Stimulated activated naive B cell treated with anti-CD40 and anti-IgM and Interleukin-4, amounts not matched to agents 10 μg/mL and 1 μg/mL and 100 μg/mL, for 72 hours (primary cell): ENCODE measurements at places on chromosomes 11 and 22.

GRCh38 chr11:119055901-119056300 is 1.1 kb downstream of the HYOU1 start:
- no peaks in the 10 kb centered on the region for H3K27me3 ChIP-seq
- peak overlapping the region; percentile 91 for H3K4me3 ChIP-seq
- peak overlapping the region; percentile 96 for H3K27ac ChIP-seq
- H3K4me1 ChIP-seq, result peaks cover 68% of the 10 kb centered on the region

DNA sequence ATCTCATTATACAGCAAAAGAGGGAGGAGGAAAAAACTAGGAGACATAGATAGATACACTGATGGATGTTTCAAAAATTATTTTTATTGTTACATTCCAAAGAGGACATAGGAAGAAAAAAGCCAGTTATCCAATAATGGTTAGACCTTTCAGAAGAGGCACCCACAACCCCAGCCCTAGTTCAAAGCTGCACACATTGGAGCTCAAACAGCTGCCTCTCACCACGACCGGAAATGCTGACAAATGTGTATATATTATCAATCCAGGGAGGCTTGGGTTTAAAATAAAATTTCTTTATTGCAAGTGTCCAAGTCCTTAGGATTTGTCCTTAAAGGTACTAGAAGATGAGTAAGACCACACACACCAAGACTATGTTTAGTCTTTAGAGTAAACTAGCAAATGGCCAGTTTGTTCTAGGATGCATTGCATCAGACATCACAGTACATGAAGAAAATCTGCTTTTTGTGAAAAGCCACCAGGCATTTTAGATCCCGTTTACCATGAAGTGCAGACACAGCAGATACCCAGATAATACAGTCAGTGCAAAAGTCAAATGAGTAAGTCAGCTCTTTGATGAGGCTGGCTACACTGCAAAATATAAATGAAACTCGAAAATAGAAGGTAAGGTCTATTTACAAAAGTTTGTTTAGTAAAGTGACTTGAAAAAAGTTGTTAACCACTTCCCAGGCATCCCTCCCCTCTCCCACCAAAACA is 4.6 kb upstream of the ASCL3 start:
- H3K4me3 ChIP-seq, result no peak overlapping the region
- H3K27me3 ChIP-seq, result no peaks in the 10 kb centered on the region

DNA sequence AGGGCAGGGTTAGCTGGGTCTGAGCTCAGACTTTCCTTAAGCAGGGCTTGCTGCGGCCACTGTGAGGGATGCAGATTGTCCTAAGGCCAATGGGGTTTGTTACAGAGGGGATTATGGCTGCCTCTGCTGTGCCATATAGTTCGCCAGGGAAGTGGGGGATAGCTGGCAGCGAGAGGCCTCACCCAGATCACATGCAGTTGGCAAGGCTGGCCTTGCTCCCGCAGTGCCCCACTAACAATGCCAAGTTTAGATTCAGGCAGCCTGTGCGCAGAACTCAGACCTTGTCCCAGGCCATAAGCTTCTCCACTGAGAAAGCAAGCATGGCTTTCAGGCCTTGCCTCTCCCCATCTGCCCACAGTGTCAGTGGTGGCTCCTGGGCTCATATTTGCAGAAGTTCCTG is 4.7 kb upstream of the APOL2 start:
- no peaks in the 10 kb centered on the region for H3K27me3 ChIP-seq
- peaks cover 9% of the 10 kb centered on the region for H3K36me3 ChIP-seq
- peaks cover 6% of the 10 kb centered on the region for H3K4me1 ChIP-seq
- no peak overlapping the region for H3K27ac ChIP-seq
- DNase-seq, result no peak

GRCh38 chr11:126645186-126645585 is 289.7 kb downstream of the ST3GAL4 start:
- no peaks in the 10 kb centered on the region for H3K4me1 ChIP-seq
- no peak for DNase-seq
- no peaks in the 10 kb centered on the region for H3K36me3 ChIP-seq
- no peaks in the 10 kb centered on the region for H3K27me3 ChIP-seq
- no peak overlapping the region for H3K27ac ChIP-seq

- H3K27ac ChIP-seq, result no peak overlapping the region
- DNase-seq, result peak; percentile 20
- H3K36me3 ChIP-seq, result no peaks in the 10 kb centered on the region
- no peak overlapping the region for H3K4me3 ChIP-seq
- peaks cover 19% of the 10 kb centered on the region for H3K4me1 ChIP-seq
- peaks cover 8% of the 10 kb centered on the region for H3K27me3 ChIP-seq
Observed at GRCh38 chr22:33018232-33018864, 39.8 kb downstream of the SYN3 start.

GRCh38 chr11:40287916-40288803 is 1171.3 kb downstream of the LRRC4C start:
- no peaks in the 10 kb centered on the region for H3K36me3 ChIP-seq
- no peak overlapping the region for H3K27ac ChIP-seq
- H3K4me3 ChIP-seq, result no peak overlapping the region
- peaks cover 29% of the 10 kb centered on the region for H3K27me3 ChIP-seq
- H3K4me1 ChIP-seq, result no peaks in the 10 kb centered on the region

- DNase-seq, result no peak
- H3K27ac ChIP-seq, result no peak overlapping the region
- H3K36me3 ChIP-seq, result peaks cover 60% of the 10 kb centered on the region
- H3K4me1 ChIP-seq, result no peaks in the 10 kb centered on the region
- H3K27me3 ChIP-seq, result no peaks in the 10 kb centered on the region
- H3K4me3 ChIP-seq, result no peak overlapping the region
Observed at GRCh38 chr11:43467958-43468357, 109.2 kb downstream of the TTC17 start.
